ENCODE measurements at places on chromosomes 12 and 14. TPM values are rescaled to one million over a fixed set of nuclear protein-coding genes. Genes with fewer than 3 reads are reported as not detected.

- no peak overlapping the region for H3K27ac ChIP-seq
- peaks cover 2% of the 10 kb centered on the region for H3K27me3 ChIP-seq
- peaks cover 13% of the 10 kb centered on the region for H3K4me1 ChIP-seq
- no peak for DNase-seq
Observed at GRCh38 chr14:92397953-92398564, 75.1 kb downstream of the SLC24A4 start.

GRCh38 chr12:72974954-72975555 is 702.9 kb downstream of the TRHDE start:
- no peak overlapping the region for H3K27ac ChIP-seq
- H3K4me3 ChIP-seq: no peak overlapping the region
- H3K36me3 ChIP-seq: no peaks in the 10 kb centered on the region
- H3K27me3 ChIP-seq: no peaks in the 10 kb centered on the region
- no peak for DNase-seq

DNA sequence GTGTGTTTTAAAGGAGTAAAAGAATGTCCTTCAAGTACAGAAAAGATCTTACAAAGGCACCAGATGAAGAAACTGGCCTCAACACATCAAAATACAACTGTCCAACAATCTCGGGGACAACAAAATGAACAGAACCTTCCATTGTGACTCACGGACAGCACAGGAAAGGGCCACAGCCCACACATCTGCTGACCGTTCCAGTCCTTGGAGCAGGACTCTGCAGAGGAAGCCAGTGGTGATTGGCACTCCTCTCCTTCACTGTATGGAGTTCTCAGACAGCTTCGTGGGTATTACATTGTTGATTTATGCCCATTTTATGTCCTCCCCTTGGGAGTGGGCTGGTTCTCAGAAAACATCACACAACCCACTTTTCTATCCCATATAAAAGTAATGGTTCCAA is 32.5 kb upstream of the TC2N start:
- H3K27ac ChIP-seq: no peak overlapping the region
- no peak for DNase-seq
- H3K36me3 ChIP-seq: peaks cover 2% of the 10 kb centered on the region
- peaks cover 6% of the 10 kb centered on the region for H3K4me1 ChIP-seq
- no peaks in the 10 kb centered on the region for H3K27me3 ChIP-seq
- H3K4me3 ChIP-seq: no peak overlapping the region

- no peaks in the 10 kb centered on the region for H3K27me3 ChIP-seq
- no peaks in the 10 kb centered on the region for H3K36me3 ChIP-seq
- H3K27ac ChIP-seq: peak overlapping the region; percentile 97
- peaks cover 23% of the 10 kb centered on the region for H3K4me1 ChIP-seq
Observed at GRCh38 chr12:43292699-43293098, 259.3 kb downstream of the ADAMTS20 start.

- no peaks in the 10 kb centered on the region for H3K27me3 ChIP-seq
- no peak for DNase-seq
- no peak overlapping the region for H3K27ac ChIP-seq
- H3K4me1 ChIP-seq: no peaks in the 10 kb centered on the region
Observed at GRCh38 chr14:90045616-90046015, 16.2 kb upstream of the KCNK13 start.

GRCh38 chr14:44712024-44712815 is 205.1 kb upstream of the FSCB start:
- H3K27ac ChIP-seq: no peak overlapping the region
- no peak overlapping the region for H3K4me3 ChIP-seq
- no peaks in the 10 kb centered on the region for H3K27me3 ChIP-seq
- H3K4me1 ChIP-seq: no peaks in the 10 kb centered on the region

Gene SELPLG
- 3.2 TPM for total RNA-seq

Data from IMR-90 (cell line).